Activated CD8-positive, alpha-beta memory T cell treated with anti-CD3 and anti-CD28 coated beads, Interleukin-2, amount 10 ng/mL, durations not matched to agents 7 days and 5 days (primary cell): ENCODE measurements at places on chromosomes 5 and 9. TPM values are rescaled to one million over a fixed set of nuclear protein-coding genes. Genes with fewer than 3 reads are reported as not detected.

- no peak overlapping the region for H3K4me3 ChIP-seq
- H3K27me3 ChIP-seq = no peaks in the 10 kb centered on the region
- no peak overlapping the region for H3K27ac ChIP-seq
- H3K36me3 ChIP-seq = no peaks in the 10 kb centered on the region
Observed at GRCh38 chr5:84191281-84191680, 193.4 kb downstream of the EDIL3 start.

DNA sequence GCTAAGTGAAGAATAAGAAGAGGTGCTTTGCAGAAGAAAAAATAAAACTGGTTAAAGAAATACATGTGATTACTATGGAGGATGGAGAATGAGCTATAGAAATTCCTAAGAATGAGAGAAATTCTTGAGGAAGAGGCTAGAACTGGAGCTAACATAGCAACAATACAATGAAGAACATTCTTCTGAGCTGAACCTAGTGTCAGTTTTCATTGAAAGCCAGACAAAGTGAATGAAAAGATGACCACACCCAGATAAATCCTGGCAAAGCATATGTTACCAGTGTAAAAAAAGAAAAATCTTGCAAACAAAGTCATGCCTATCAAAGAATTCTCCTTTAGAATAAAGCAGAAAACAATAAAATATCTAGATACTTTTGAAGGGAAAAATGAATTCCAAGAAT lies 39.6 kb downstream of the SGCD start:
- no peak overlapping the region for H3K27ac ChIP-seq
- no peaks in the 10 kb centered on the region for H3K27me3 ChIP-seq
- H3K36me3 ChIP-seq = no peaks in the 10 kb centered on the region
- DNase-seq = no peak

- no peaks in the 10 kb centered on the region for H3K4me1 ChIP-seq
- DNase-seq = no peak
- peaks cover 2% of the 10 kb centered on the region for H3K27me3 ChIP-seq
- no peak overlapping the region for H3K4me3 ChIP-seq
Observed at GRCh38 chr5:180114304-180115003, 42.9 kb upstream of the RNF130 start.

DNA sequence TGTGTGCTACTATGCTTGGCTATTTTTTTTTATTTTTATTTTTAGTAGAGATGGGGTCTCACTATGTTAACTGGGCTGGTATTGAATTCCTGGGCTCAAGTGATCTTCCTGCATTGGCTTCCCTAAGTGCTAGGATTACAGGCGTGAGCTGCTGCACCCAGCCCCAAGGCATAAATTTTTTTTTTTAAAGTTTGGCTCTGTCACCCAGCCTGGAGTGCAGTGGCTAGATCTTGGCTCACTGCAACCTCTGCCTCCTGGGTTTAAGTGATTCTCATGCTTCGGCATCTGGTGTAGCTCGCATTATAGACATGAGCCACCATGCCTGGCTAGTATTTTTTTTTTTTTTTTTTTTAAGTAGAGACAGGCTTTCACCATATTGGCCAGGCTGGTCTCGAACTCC lies 70.3 kb downstream of the RAB24 start:
- H3K36me3 ChIP-seq = peaks cover 24% of the 10 kb centered on the region
- DNase-seq = no peak
- H3K27ac ChIP-seq = no peak overlapping the region
- no peaks in the 10 kb centered on the region for H3K27me3 ChIP-seq
- no peak overlapping the region for H3K4me3 ChIP-seq
- peaks cover 4% of the 10 kb centered on the region for H3K4me1 ChIP-seq

DNA sequence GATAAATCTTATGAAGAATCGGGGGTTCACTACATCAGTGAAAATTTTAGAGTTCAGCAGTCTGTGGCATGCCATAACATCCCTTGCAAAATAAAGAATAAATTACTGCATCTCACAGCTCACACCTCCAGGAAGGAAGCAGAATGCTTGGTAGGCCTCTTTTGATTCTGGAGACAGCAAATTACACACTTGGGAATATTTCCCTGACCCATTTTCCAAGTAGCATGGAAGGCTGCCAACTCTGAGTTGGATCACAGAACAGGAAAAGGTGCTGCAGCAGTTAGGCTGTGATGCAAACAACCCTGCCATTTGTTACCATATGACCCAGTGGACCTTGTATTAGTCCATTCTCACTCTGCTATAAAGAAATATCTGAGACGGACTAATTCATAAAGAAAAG lies 293.5 kb downstream of the ASTN2 start:
- no peak overlapping the region for H3K27ac ChIP-seq
- no peak overlapping the region for H3K4me3 ChIP-seq
- DNase-seq = no peak

DNA sequence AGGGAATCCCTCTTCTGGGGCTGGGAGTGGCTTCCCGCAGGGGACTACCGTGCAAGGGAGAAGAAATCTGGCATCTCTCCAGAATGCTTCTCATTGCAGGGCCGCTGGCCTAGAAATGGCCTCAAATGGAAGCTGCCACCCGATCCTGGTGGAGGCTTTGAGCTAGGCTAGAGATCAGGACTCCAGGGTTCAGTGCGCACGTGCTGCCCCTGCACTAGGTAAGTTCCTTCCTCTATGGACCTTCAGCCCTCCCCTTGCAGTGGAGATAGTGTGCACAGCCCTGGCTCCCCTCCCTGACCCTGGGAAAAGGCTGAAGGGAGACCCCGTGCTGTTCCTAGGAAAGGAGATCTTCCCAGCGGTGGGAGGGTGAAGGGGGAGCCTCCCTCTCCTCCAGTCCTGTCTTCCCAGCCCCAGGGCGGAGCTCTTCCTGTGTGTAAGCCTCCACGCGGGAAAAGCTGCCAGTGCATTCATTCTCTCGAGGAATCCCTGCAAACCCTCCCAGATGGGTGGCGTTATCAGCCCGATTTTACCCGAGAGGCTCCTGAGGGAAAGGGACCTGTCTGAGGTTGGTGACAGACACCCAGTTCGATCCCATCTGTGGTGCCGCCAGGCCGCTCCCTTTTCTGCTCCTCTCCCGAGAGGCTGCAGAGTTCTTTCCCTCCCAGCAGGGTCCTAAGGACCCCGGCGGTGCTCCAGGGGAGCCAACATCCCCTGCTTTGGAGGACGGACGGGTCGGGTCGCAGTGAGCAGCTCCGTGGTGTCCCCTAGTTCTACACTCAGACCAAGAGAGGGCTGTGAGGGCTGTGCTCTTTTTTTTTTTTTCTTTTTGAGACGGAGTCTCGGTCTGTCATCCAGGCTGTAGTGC lies 1.4 kb upstream of the CERCAM start:
- H3K4me3 ChIP-seq = peak overlapping the region; percentile 70
- peaks cover 42% of the 10 kb centered on the region for H3K27me3 ChIP-seq
- peaks cover 29% of the 10 kb centered on the region for H3K4me1 ChIP-seq
- no peak overlapping the region for H3K27ac ChIP-seq

- H3K27ac ChIP-seq = no peak overlapping the region
- peaks cover 4% of the 10 kb centered on the region for H3K27me3 ChIP-seq
- DNase-seq = no peak
- H3K36me3 ChIP-seq = no peaks in the 10 kb centered on the region
- no peak overlapping the region for H3K4me3 ChIP-seq
- H3K4me1 ChIP-seq = peaks cover 16% of the 10 kb centered on the region
Observed at GRCh38 chr5:149611326-149611725, 30.0 kb downstream of the ARHGEF37 start.

GRCh38 chr5:103667068-103667467 lies 104.5 kb upstream of the NUDT12 start:
- H3K4me1 ChIP-seq = no peaks in the 10 kb centered on the region
- H3K27me3 ChIP-seq = no peaks in the 10 kb centered on the region
- H3K36me3 ChIP-seq = no peaks in the 10 kb centered on the region
- H3K27ac ChIP-seq = no peak overlapping the region
- no peak overlapping the region for H3K4me3 ChIP-seq

DNA sequence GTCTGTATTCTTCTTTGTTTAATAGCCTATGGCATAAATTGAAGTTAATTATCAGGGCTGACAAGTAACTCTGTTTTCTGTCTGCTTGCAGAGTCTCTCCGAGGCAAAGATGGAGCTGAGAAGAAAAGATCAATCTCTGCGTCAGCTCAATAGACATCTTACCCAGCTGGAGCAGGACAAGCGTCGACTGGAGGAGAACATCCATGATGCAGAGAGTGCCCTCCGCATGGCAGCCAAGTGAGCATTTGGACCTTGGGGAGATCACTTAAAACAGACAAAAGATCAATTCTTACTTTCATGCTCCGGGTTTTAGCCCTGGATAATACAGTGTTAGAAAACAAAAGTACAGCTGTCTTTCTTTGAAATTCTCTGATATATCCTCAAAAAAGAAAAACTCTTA lies 293.8 kb downstream of the CCDC171 start:
- no peaks in the 10 kb centered on the region for H3K4me1 ChIP-seq
- DNase-seq = no peak
- no peak overlapping the region for H3K27ac ChIP-seq
- no peak overlapping the region for H3K4me3 ChIP-seq
- no peaks in the 10 kb centered on the region for H3K27me3 ChIP-seq

- no peak for DNase-seq
- no peaks in the 10 kb centered on the region for H3K27me3 ChIP-seq
- no peak overlapping the region for H3K27ac ChIP-seq
- no peak overlapping the region for H3K4me3 ChIP-seq
- no peaks in the 10 kb centered on the region for H3K4me1 ChIP-seq
Observed at GRCh38 chr5:12652201-12652600, 748.0 kb upstream of the CTNND2 start.

- no peak for DNase-seq
- H3K27ac ChIP-seq = no peak overlapping the region
Observed at GRCh38 chr5:22908129-22908528, 55.0 kb upstream of the CDH12 start.

DNA sequence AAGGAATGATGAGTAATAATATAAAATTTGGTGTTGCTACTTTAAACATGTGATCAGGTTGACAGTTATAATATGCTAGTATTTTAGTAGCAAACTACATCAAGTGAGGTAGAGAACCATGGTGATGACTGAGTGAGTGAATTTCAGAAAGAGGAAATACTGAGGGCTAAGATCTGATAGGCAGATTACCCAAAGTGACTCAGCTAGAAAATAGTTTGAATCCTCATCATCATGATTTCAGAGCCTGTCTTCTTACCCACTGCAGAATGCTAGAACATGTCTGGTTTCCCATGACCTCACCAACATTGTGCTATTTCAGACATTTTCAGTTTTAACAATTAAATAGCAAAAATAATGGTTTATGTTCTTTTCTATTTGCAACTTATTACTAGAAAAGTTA lies 602.1 kb downstream of the TAF11L14 start:
- no peaks in the 10 kb centered on the region for H3K36me3 ChIP-seq
- H3K27ac ChIP-seq = no peak overlapping the region
- no peaks in the 10 kb centered on the region for H3K27me3 ChIP-seq
- no peak for DNase-seq

DNA sequence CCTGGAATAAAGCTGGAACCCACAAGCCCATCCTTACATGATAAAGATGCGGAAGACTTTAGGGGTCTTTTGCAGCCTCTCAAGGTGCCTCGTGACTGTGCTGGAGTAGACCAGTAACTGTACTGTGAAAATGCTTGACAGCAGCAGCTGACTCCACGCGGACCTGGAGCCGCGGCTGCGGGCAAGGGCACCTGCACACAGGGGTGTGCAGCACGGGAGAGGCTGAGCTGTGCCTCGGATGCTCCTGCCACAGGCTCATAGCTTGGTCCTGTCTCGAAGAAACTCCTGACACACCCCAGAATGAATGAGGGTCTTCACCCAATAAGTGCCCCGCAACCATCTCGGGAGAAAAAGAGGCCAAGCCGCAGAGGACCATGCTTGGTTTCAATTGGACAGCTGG lies 40.3 kb upstream of the CEP72 start:
- H3K27ac ChIP-seq = no peak overlapping the region
- peaks cover 16% of the 10 kb centered on the region for H3K27me3 ChIP-seq
- peak; percentile 21 for DNase-seq
- no peak overlapping the region for H3K4me3 ChIP-seq
- H3K4me1 ChIP-seq = no peaks in the 10 kb centered on the region

DNA sequence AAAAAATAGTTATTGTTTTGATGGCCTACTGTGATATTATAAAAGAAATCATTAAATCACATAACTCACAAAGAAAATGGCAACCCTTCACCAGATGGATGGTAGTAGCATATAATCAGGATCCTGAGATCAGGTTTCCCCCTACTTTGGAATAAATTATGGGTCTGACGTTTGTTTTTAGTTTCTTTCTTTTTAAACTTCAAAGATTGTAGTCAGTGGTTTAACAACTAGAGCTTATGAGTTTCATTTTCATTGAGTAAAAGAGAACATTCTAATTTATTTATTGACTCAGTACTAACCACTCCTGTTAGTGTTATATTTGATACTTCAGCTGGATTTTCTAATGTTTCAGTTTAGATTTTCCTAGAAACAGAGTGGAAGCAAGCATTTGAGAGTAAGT lies 218.0 kb upstream of the PCSK5 start:
- no peak overlapping the region for H3K27ac ChIP-seq
- no peaks in the 10 kb centered on the region for H3K36me3 ChIP-seq
- H3K4me1 ChIP-seq = no peaks in the 10 kb centered on the region
- no peak for DNase-seq

DNA sequence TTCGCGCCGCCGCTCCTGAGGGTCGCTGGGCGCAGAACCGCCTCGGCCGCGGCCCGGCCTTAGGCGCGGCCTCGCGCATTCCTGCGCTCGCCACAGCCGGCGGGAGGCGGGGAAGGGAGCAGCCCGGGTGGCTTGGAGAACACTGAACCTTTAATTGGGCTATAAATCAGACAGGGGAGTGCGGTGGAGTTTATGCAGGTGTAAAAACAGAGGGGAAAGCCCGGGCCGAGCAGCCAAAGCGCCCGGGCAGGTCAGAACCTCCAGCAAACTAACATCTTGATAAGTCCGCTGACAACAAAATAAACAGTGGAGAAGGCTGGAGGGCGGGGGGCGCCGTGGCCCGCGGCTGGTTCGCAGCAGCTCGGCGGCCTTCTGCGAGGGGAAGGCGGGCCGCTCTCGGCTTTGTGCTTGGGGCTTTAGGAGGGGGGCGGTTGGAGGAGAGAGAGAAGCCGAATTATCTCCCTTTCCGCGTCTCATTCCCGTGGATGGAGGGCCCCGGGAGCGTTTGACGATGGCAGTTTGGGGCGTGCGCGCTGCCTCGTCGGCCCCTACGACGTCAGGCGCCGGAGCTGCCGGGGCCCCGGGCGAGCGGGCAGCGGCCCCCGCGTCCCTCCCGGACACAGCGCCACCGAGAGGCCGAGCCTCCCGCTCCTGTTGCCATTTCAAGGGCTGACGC lies 11.3 kb downstream of the FOXD1 start:
- H3K4me1 ChIP-seq = peaks cover 4% of the 10 kb centered on the region
- peaks cover 1% of the 10 kb centered on the region for H3K36me3 ChIP-seq
- peaks cover 85% of the 10 kb centered on the region for H3K27me3 ChIP-seq
- no peak overlapping the region for H3K4me3 ChIP-seq
- DNase-seq = no peak

DNA sequence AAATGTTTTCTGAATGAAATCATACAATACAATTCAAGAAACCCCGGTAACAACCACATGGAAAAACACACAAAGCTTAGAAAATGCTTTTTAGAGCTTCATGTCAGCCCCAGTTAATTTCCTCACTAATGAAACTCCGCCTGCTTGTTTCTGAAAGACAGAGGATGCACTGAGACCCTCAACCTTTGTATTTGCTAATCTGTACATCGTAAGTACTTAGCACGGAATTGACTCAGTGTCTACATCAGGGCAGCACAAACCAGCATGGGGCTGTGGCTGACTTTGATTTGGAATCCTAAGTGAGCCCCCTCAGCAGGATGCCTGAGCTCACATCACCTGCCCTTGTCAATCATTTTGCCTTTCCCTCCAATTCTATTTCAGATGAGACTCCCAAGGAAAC lies 499.1 kb upstream of the MPDZ start:
- no peaks in the 10 kb centered on the region for H3K4me1 ChIP-seq
- no peaks in the 10 kb centered on the region for H3K27me3 ChIP-seq
- no peak overlapping the region for H3K4me3 ChIP-seq
- no peak for DNase-seq

The ENTPD2 gene
- total RNA-seq = not detected

The SLCO6A1 gene
- not detected for total RNA-seq

The PCDH12 gene
- total RNA-seq = 0.12 TPM
